ENCODE measurements at places on chromosomes 6 and 20.
A peak's percentile ranks its signal among the peaks of the same experiment; 100 is the strongest.

- DNase-seq: no peak
Observed at GRCh38 chr6:165487950-165488349, 175.1 kb downstream of the PDE10A start.

DNA sequence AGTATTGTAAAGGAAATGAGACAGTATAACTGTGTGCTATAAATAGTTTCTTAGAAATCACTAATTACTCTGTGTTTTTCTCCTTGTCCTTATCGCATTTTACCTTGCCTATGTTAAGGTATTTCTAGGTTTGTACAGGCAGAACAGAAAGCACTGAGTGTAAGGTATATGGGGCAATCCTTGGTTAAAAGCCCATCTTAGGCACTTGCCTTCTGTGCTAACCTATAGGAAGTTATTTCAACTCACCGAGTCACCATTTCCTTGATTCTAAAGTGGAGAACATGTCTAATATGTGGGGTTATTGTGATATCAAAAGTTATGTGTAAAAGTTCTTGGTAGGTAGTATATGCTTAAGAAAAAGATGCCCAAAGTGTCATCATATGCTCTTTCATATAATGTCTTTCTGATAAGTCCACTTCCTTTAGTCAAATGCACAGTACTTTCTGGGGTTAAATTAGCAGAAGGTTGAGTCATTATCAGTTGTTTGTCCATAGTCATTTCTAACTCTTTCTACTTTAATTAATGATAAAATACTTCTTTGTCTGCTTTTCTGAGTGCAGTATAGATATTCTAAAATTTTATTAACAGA is 276.4 kb downstream of the UTRN start:
- no peak for DNase-seq

- no peak for DNase-seq
Observed at GRCh38 chr6:168386973-168387372, 54.0 kb upstream of the SMOC2 start.

DNA sequence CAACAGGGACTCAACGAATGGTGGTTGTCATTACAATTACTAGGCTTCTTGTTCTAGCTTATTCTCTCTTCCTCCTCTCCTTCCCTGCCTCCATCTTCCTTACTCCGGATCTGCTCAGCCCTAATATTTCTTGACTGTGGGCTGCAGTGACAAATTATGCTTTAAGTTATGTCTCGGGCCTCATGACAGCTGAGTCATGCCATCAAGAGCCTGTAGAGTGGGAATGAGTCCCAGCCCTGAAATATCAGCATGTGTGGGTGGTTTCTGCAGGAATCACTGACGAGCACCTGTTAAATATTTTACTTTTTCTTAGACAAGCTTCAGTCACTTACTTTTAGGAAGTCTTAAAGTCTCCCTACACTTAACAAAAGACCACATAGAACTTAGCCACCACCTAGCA is 83.1 kb upstream of the CBLN4 start:
- no peak for DNase-seq

DNA sequence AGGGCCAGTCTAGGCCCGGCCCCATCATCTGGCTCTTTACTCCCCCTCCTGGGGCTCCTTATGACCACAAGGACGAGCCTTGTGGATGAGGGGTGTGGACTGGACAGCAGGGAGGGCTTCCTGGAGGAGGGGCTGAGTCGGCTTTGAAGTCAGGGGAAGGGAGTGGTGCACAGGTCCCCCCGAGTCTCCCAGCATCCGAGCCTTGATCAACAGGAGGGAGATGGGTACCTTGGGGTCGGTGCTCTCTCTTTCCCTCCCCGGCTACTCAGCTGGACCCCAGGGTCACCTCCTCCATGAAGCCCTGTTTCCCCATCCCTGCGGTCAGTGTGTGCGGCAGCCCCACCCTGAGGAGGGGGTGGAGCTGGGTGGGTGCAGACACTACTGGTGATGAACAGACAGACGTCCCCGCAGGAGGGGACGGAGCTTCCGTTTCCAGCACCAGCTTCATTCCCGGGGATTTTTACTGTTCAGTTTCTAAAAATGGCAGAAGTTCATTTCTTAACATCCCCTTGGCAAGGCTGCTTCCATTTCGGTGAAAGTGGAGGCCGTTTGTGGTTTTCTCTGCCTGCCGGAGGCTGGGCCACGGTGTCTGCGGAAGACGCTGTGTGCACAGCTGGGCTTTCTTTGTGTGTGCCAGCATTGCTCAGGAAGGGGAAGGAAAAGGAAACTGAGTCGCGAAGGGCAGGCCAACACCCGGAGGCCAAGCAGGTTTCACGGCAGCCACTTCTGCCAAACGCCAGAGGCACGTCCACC is 19.6 kb downstream of the NTSR1 start:
- no peak for DNase-seq

DNA sequence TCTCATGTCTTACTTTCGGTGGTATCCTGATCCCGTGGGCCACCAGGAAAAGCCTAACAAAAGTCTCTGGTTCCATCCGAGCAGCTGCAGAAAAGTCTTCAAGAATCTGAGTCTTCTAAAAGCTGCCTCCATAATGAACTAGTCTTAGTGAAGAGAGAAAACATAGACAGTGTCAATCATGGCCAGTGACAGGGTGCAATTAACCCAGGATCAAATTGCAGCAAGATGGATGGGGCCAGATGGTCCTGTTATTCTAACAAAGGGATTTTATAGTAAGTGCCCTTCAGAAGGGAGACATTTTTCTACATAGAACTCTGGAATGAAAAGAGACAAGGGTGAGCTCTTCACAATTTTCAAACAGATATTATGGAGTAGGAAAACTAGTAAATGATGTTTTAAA is 281.6 kb upstream of the ZFP64 start:
- DNase-seq: no peak

- DNase-seq: no peak
Observed at GRCh38 chr6:56860475-56860874, 94.4 kb upstream of the BEND6 start.

GRCh38 chr6:1491591-1492319 is 102.4 kb downstream of the FOXF2 start:
- DNase-seq: no peak

- no peak for DNase-seq
Observed at GRCh38 chr20:16216227-16216913, 356.9 kb downstream of the KIF16B start.

DNA sequence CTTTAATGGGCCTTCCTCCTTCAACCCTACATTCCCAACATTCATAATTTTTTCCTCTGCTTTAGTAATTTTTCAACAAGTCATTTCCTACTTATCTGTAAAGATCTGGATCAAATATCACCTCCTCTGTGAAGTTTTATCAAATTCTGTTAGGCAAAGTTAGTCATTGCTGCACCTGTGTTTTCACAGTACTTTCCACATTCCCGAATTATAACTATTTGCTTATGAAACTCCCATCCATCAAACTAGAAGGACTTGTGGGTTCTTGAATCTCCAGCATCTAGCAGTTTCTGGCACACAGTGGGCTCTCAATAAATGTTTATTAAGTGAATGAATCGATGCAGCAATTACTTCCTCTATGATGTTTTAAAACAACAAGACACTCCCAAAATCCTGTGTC is 257.6 kb downstream of the HDGFL1 start:
- DNase-seq: no peak

GRCh38 chr6:75171567-75171966 is 34.3 kb downstream of the COL12A1 start:
- DNase-seq: no peak

DNA sequence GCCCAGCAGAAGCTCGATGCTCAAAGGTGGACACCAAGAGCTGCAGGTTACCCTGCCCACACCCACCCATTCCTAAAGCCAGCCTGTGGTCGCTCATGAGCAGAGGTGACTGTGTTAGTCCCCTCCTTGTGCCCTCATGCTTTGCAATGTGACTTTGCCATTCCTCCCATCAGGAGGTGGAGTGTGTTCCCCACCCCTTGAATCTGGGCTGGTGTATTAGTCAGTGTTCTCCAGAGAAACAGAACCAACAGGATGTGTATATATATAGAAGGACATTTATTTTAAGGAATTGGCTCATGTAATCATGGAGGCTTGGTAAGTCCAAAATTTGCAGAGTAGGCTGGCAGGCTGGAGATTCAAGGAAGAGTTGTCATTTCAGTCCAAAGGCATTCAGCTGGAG is 54.4 kb upstream of the RNF24 start:
- no peak for DNase-seq

GRCh38 chr20:54525916-54526590 is 50.7 kb downstream of the DOK5 start:
- DNase-seq: no peak

DNA sequence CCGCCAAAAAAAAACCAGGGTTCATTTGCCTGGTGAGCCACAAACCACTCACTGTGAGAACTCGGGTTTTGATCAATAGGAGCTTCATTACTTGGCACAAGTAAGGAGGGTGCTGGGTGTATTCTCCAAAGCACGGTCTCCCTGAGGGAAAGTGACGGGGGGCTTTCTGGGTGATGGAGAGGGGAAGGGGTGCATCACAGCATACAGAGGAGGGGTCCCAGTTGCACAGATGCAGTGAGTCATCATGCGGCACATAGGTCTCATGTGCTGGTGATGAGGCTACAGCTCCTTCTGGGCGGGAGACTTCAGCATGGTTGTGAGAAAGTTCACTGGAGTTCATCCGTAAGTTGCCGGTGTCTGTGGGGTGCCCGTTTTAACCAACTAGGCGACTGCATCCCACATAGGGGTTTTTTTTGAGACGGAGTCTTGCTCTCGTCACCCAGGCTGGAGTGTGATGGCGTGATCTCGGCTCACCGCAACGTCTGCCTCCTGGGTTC is 36.2 kb downstream of the SUN5 start:
- DNase-seq: no peak

GRCh38 chr20:23205211-23205610 is 119.1 kb upstream of the CD93 start:
- no peak for DNase-seq

DNA sequence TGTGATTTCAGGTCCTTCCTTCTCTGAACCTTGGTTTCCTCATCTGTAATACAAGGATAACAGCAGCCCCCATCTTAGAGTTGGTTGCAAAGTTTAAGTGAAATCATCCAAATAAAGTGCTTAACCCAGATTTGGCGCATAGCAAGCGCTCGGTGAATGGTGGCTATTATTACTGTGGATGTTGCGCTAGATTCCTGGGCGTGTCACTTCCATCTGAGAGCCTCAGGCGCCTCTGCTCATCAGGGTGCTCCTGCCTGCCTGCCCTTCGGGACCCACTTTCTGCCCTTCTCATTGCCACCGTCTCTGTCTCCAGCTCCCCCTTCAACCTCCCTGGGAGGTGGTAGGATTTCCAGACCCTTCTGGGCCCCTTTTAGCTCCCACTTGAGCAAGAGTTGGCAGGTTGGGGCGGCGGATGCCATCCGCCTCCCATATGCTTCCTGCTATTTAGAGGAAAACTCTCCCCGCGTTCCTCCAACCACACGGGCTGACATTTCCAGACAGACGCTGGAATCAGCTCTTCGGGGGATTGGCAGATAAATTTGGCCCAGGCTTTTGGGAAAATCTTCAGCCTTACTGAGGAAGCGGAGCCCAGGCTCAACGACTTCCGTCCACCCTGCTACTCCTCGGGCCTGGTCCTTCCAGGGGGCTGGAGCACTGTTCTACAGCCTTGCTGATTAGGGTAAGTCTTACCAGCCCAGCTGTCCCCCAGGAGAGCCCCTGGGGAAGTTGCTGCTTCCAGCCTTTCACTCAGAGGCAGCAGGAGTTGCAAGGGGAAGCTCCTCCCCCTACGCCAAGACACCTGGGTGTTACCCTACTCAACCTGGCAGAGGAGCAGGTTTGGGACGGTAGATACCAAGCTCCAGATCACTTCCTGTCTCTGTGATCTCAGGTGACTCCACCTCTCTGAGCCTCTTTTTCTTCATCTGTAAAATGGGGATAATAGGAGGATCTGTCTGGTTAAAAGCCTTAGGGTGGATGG is 71.5 kb downstream of the DLGAP4 start:
- no peak for DNase-seq

GRCh38 chr6:10595731-10596664 is 74.8 kb downstream of the GCNT2 start:
- DNase-seq: no peak

GRCh38 chr6:183668-184067 is 108.6 kb upstream of the DUSP22 start:
- DNase-seq: no peak

GRCh38 chr20:6506906-6507305 is 260.6 kb upstream of the BMP2 start:
- DNase-seq: no peak

GRCh38 chr20:34022151-34022838 is 28.6 kb downstream of the RALY start:
- peak; percentile 53 for DNase-seq

DNA sequence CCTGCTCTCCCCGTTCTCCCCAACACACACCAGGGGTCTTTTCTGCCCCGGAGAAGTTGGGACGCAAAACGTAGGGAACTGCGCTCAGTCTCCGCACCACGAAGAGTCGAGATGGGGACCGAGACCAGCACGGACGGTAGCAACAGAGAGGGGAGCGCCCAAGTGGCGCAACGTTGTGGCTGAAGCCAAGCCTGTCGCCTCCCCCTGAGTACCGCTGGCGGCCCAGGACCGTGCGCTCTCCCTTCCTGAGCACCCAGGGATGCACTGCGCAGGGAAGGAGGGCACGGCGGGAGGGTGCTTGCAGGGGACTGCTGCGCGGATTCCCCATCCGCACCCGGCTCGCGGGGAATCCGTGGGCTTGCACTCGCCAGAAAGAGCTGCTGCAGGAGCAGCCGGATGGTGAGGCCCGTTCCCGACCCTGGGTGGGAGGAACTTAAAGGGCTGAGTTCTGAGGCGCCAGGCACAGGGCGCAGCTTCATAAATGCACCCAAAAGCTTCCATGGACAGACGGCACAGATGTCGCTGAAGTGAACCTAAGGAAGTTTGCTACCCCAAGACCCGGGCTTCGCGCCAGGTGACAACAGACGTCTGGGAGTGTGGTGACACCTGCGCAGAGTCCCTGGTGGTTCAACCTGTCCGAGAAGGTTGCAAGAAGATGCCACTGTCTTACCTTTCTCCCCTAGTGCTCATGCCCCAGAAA is 178.7 kb downstream of the TBXT start:
- no peak for DNase-seq

GRCh38 chr6:32192608-32193039 is at the start of gene GPSM3:
GPSM3 (minus strand) TSS chr6:32192643; CDS start chr6:32192513, 130 bp downstream.
- DNase-seq: no peak

GRCh38 chr6:149929422-149929821 is 6.5 kb upstream of the RAET1G start:
- DNase-seq: no peak

DNA sequence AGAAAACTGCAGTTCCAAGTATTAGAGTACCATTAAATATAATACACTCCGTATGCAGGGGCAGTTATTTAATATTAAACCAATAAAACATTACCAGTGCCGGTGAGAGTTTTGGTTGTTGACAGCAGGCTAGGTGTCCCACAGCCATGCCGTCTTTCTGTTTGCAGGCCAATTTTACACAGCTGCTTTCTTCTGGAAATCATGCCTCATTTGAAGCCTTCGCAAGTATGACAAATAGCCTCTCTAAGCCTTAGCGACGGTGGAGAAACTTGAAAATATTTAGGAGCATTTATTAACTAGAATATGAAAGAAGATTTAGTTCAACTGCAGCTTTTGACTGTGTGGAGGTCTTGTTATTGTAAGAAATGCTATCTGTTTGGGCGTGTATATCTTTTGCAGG is 226.0 kb downstream of the BMP2 start:
- DNase-seq: no peak

DNA sequence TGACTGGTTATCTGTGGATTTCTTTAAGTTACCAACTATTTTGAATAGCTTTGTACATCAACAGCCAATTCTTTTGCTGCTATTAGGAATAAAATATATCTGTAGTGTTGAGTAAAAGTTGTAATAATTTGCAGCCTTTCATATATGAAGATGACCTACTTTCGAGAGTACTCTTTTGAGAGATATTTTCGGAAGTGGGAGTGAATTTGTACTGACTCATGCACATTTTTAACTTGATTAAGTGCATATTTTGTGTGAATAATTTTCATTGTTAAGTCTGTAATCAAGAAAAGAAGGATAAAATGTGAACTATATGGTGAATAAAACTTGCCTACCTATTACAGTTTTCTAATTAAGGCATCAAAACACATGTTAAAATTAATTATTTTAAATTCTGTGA is 51.9 kb downstream of the L3MBTL3 start:
- no peak for DNase-seq
